ENCODE measurements at places on chromosomes 1 and 21.

DNA sequence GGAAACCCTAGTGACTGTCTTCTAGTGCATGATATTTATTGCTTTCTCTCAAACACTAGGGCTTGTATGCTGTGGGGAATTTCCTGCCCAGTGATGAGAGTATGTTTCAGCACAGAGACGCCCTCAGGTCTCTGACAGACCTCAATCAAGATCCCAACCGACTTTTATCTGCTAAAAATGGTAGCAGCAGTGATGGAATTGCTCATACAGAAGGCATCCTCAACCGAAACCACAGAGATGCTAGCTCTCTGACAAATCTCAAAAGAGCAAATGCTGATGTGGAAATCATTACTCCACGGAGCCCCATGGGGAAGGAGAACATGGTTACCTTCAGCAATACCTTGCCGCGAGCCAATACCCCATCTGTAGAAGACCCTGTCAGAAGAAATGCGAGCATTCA, 41.3 kb downstream of the PLPPR4 start:
- H3K27ac ChIP-seq: no peak overlapping the region
- no peak for DNase-seq
- no peaks in the 10 kb centered on the region for H3K4me1 ChIP-seq

DNA sequence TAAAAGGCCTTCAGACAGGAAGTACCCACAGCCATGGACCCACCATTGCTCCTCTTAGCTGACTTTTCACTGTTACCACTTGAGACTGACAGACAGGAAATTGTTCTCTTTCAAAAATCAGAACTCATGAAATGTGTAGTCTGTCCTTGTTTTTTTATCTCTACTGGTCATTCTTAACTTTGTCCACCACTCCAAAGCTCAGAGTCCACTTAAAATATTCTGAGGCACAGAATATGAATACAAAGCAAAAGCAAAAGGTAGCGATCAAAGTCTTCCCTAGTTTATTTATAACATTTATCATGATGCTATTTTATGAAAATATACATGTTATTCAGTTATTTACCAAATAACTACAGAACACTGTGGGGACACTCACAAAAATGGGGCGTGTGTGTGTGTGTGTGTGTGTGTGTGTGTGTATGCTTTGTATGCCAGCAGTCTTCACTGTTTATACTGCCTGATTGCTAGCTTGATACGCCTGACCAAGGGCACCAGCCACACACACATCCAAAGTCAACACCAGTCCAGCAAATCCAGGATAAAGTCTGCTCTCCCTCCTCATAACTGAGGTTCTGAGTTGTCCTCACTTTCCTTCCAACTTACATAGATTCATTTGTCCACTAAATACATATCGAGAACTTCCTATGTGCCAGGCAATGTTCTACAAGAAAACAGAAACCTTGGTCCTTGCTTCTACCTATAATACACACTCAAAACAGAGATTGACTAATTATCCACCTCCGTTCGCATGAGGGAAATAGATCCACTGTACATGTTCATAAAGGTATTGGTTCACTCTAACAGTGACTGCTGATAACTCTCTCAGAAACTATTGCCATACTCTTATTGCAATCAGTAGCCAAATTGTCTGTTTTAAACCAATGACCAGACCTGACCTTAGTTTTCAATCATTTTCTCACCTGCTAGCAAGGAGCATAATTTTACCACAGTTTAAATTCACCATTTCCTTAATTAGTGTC, 79.4 kb downstream of the ERICH3 start:
- peaks cover 11% of the 10 kb centered on the region for H3K4me1 ChIP-seq
- peak; percentile 25 for DNase-seq
- no peaks in the 10 kb centered on the region for H3K36me3 ChIP-seq
- H3K27me3 ChIP-seq: no peaks in the 10 kb centered on the region
- no peak overlapping the region for H3K27ac ChIP-seq
- no peak overlapping the region for H3K4me3 ChIP-seq

DNA sequence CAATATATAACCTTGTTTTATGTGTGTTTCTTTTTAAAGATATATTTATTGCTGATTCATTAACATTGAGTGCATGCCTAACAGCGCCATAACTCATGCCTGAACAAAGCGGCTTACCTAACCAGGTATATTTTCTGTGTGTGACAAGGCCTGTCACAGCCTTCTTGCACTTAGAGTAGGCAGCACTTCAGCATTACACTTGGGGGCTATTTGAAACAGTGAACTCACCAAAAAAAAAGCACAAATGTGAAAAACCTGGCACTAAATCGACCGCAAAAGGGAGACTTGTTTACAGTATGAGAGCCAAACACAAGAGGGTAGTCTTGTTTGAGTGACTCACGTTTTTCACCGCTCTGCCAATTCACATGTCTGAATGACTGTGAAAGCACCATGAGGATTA, 111.7 kb downstream of the DISP1 start:
- no peaks in the 10 kb centered on the region for H3K36me3 ChIP-seq
- H3K4me3 ChIP-seq: no peak overlapping the region
- no peak for DNase-seq
- H3K27me3 ChIP-seq: no peaks in the 10 kb centered on the region

- H3K36me3 ChIP-seq: no peaks in the 10 kb centered on the region
- no peak overlapping the region for H3K27ac ChIP-seq
- H3K4me3 ChIP-seq: no peak overlapping the region
Measured at GRCh38 chr1:115275216-115275615, 62.8 kb downstream of the NGF start.

GRCh38 chr1:248837045-248837780, 811 bp upstream of the ZNF672 start:
- H3K4me1 ChIP-seq: peaks cover 40% of the 10 kb centered on the region
- H3K27me3 ChIP-seq: no peaks in the 10 kb centered on the region
- H3K27ac ChIP-seq: peak overlapping the region; percentile 100

GRCh38 chr1:209882942-209883340, 55.1 kb upstream of the SYT14 start:
- H3K4me1 ChIP-seq: peaks cover 11% of the 10 kb centered on the region
- no peak for DNase-seq
- H3K27ac ChIP-seq: no peak overlapping the region
- no peaks in the 10 kb centered on the region for H3K27me3 ChIP-seq
- no peak overlapping the region for H3K4me3 ChIP-seq
- no peaks in the 10 kb centered on the region for H3K36me3 ChIP-seq

- no peaks in the 10 kb centered on the region for H3K4me1 ChIP-seq
- H3K36me3 ChIP-seq: no peaks in the 10 kb centered on the region
- no peak for DNase-seq
- no peaks in the 10 kb centered on the region for H3K27me3 ChIP-seq
- no peak overlapping the region for H3K27ac ChIP-seq
Measured at GRCh38 chr1:241536304-241536703, 4.1 kb downstream of the KMO start.

- no peaks in the 10 kb centered on the region for H3K36me3 ChIP-seq
- H3K27ac ChIP-seq: no peak overlapping the region
- no peaks in the 10 kb centered on the region for H3K27me3 ChIP-seq
- no peak overlapping the region for H3K4me3 ChIP-seq
Measured at GRCh38 chr1:94205639-94206038, 31.7 kb downstream of the ARHGAP29 start.

DNA sequence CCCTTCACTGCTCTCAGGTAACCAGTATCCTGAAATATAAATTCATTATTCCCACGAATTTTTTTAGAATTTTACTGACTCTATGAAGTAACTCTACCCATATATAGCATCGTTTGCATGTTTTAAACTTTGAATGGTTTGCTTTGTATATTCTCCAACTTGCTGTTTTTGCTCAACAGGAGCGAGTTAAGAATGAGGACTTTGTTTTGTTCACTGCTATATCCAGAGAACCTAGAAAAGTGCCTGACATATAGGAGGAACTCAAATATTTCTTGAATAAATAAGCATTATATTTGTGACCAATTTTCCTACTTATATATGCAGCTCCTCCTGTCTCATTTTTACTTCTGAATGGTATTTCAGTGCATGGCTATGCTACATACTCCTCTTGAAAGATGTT, 43.4 kb downstream of the NUF2 start:
- H3K4me3 ChIP-seq: no peak overlapping the region
- no peaks in the 10 kb centered on the region for H3K4me1 ChIP-seq
- DNase-seq: no peak
- no peaks in the 10 kb centered on the region for H3K36me3 ChIP-seq
- no peak overlapping the region for H3K27ac ChIP-seq
- H3K27me3 ChIP-seq: no peaks in the 10 kb centered on the region

DNA sequence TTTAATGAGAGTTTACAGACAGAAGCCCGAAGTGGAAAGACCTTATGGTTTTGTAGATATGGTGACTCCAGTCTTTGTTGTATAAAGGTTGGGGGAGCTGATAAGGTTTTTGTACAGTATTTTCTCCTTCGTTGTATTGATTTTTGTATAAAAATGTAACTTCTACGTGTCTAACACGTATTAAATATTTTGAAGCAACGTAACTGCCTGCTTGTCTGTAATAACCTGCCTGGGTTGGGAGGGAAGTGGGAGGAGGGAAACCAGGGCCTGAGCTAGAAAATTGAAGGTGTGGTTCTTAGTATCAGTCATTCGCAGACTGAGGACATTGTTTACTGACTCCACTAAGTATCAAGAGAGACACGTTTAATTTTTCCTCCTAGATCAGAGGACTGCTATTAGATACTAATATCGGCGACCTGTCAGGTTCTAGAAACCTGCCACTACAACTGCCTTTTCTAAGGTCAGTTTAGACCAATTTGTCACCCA, 2.2 kb downstream of the IER5 start:
- H3K27ac ChIP-seq: peak overlapping the region; percentile 81
- no peaks in the 10 kb centered on the region for H3K27me3 ChIP-seq
- DNase-seq: no peak
- H3K36me3 ChIP-seq: no peaks in the 10 kb centered on the region
- peaks cover 37% of the 10 kb centered on the region for H3K4me1 ChIP-seq
- H3K4me3 ChIP-seq: no peak overlapping the region

DNA sequence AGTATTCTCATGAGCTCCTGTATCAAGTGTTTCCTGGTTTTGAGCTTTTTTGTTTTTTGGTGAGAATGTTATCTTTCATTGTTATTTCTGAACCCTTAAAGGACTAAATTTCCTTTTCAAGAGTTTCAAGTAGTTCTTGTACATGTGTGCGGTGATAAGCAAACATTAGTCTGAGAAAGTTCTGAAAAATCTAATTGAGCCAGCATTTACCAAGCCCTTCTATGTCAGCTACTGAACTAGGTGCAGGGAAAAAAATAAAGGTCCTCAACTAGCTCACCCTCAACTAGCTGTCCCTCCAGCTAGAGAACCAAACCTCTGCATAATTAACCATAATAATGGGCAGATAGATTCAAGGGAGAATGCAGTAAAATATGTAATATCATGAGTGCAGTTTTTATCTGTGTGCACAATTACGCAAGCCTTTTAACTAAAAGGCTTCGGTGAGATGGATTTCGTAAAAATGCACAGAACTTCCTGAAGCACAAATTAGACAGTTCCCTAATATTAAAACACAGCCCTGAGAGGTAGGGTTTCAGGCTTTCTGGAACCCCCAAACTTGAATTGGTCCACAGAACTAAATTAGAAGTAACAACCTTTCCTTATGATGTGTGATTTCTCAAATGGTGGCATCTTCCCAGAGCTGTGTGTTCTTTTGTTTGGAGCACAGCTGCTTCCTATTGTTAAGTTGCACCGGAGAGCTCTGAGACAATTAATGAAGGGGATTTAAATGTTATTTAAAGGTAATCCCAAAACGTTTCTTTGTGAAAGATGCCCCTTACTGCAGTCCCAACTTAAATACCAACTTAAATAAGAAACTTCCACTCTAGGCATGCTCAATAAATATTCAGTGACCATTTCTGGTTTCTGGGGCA, 165.8 kb downstream of the NFIA start:
- peaks cover 37% of the 10 kb centered on the region for H3K4me1 ChIP-seq
- H3K27ac ChIP-seq: peak overlapping the region; percentile 37
- DNase-seq: no peak
- H3K27me3 ChIP-seq: no peaks in the 10 kb centered on the region
- H3K36me3 ChIP-seq: no peaks in the 10 kb centered on the region

GRCh38 chr1:152167835-152168534, 9.0 kb upstream of the RPTN start:
- H3K36me3 ChIP-seq: no peaks in the 10 kb centered on the region
- no peak overlapping the region for H3K27ac ChIP-seq
- peaks cover 4% of the 10 kb centered on the region for H3K4me1 ChIP-seq

DNA sequence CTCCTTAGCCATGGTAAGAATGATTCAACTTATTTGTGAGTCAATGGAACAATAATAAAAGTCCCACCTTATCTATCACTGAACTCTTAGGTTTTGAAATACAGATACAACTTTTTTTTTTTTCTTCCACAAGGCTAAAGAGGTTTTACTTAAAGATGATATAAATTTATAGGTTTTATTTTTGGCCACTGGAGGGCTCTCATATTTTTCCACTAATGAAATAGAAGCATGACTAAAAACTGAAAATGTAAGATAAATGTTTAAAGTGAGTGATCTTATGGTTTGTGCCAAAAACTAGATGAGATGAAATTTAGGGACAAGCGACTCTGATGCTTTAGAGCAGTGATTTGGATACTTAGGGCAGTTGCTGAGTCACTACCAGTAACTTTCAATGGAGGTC, 499.0 kb downstream of the NUF2 start:
- DNase-seq: no peak
- H3K27me3 ChIP-seq: no peaks in the 10 kb centered on the region
- no peaks in the 10 kb centered on the region for H3K4me1 ChIP-seq
- no peak overlapping the region for H3K27ac ChIP-seq
- H3K4me3 ChIP-seq: no peak overlapping the region
- H3K36me3 ChIP-seq: no peaks in the 10 kb centered on the region

- DNase-seq: no peak
- H3K4me3 ChIP-seq: no peak overlapping the region
- H3K27me3 ChIP-seq: no peaks in the 10 kb centered on the region
- H3K27ac ChIP-seq: no peak overlapping the region
Measured at GRCh38 chr1:25026730-25027450, 96.8 kb upstream of the RUNX3 start.

Data from body of pancreas (tissue), 4 donors.